AG08395 (cell line): ENCODE measurements at places on chromosomes 6 and 20.

- DNase-seq: peak; percentile 71
Observed at GRCh38 chr6:143677891-143678791, at the start of gene PHACTR2. Gene PHACTR2, plus strand, starts transcription at chr6:143677965. Its CDS starts 199 bp downstream, at chr6:143678164.

GRCh38 chr6:140052736-140053729 lies 678.6 kb upstream of the CITED2 start:
- no peak for DNase-seq

DNA sequence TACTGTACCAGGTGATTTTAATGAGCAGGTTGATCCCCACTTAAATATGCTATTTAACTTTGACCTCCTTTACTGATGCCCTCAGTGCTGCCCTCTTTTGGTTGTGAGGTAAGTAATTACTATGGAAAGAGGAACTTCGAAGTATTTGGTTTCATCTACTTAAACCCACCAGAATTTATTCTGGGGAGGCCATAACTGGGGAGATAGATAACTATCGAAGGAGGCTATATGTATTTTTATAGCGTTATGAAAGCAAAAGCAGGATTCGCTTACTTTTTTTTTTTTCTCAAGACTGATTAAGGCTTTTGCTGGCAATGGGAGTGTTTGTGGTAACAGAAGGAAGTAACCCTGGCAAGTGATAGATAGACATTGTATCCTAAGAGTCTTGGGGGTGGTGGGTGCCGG lies 168.9 kb upstream of the CENPW start:
- no peak for DNase-seq

DNA sequence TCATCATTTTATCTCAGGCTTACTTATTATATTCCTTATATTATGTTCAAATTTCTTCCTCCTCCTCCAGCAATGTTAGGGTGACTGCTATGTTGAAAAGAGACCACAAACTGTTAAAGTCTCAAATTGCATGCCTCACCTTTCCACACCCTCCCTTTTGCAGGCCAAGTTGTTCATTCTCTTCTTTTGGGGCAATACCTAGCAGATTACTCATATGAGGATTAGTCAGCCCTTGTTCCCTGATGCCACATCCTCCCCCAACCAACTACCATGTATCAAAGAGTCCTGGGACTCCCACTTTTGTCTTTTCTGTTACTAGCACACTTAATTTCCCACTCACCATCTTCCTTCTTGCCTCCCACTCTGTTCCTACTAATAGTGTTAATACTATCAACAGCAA lies 434.7 kb downstream of the BCKDHB start:
- peak; percentile 88 for DNase-seq

GRCh38 chr6:1137849-1138248 lies 174.0 kb upstream of the FOXQ1 start:
- DNase-seq: no peak

DNA sequence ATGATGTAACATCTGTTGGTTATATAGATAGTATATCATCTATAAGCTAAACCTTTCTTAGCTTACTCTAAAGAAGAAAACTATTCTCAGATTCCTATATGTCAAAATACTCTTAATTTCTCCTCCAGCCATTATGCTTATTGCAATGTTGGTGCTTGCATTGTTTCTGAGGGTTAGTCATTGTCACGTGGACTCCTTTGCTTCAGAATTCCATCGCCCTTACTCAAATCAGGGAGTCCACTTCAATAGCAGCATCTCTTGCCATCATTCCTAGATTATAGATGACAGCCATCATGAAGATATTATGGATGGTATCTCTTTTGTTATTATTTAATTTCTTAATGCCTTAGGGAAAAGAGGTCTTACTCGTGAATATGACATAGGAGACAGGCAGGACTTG lies 776.1 kb downstream of the TENT5A start:
- DNase-seq: no peak

GRCh38 chr20:56222945-56223344 lies 25.6 kb upstream of the MC3R start:
- no peak for DNase-seq

- DNase-seq: no peak
Observed at GRCh38 chr6:84271061-84271716, 43.7 kb upstream of the CEP162 start.

- no peak for DNase-seq
Observed at GRCh38 chr6:157684620-157685299, 138.3 kb upstream of the SNX9 start.

DNA sequence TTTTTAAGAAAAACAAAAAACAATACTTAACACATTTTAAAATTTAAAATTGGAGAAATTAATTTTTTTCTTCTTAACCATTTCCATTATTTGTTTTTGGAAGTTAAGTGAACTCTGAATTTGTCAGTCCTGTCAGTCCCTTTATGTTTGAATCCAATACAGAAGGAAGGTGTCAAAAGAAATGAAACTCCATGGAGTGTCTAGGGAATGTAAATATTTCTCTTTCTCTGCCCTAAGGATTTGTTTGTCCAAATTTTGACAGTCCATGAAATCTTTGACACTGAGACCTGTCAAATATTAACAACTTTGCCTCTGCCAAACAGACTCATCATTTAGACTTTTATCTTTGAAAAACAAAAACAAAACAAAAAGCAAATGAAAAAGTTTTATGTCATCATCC lies 166.4 kb downstream of the EPHA7 start:
- DNase-seq: no peak
